Progenitor cell of endocrine pancreas (in vitro differentiated cells): ENCODE measurements at places on chromosomes 4 and X. TPM values are rescaled to one million over a fixed set of nuclear protein-coding genes. Genes with fewer than 3 reads are reported as not detected.

Gene PPARGC1A
- total RNA-seq: 0.93 and 3.7 TPM in 2 replicates

DNA sequence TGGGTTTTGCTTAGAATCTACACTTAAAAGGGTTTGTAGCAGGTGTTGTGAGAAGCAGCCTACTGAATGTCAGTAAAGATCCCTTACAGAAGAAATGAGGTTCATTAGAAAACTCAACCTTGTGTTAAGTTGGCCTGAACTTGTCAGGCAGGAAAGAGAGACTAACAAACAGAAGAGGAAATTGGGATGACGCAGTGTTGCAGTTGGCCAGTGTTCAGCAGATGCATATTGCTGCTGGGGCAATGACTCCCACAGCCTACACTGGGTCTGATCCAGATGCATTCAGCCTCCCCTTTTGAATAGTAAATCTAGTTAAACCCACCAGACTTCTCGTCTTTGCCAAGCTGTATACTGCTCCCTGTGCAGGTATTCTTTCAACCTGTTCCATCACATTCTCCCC lies 409.4 kb downstream of the UBE2NL start:
- H3K4me3 ChIP-seq: no peak overlapping the region
- no peaks in the 10 kb centered on the region for H3K4me1 ChIP-seq
- H3K36me3 ChIP-seq: no peaks in the 10 kb centered on the region
- H3K27ac ChIP-seq: no peak overlapping the region
- DNase-seq: no peak
- no peaks in the 10 kb centered on the region for H3K27me3 ChIP-seq

DNA sequence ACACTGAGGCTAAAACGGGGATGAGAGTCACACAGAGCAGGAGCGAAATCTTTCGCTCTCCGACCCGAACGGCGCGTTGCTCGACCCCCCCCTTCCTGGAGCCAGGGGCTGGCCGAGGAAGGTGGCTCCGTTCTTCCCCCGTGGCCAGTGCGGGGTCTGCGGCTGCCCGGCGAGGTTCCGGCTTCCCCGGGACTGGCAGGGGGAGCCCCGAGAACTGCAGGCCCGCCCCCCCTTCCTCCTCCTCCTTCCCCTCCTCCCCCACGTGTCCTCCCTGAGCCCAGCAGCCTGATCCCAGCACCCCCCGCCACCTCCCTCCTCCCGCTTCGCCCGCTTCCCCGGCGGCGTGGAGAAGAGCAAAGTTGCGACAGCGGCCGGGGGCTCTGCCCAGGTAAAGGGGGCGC lies 2.4 kb upstream of the BCORL1 start:
- DNase-seq: peak; percentile 15
- peaks cover 11% of the 10 kb centered on the region for H3K27me3 ChIP-seq
- peaks cover 1% of the 10 kb centered on the region for H3K36me3 ChIP-seq
- H3K27ac ChIP-seq: no peak overlapping the region
- peak overlapping the region; percentile 38 for H3K4me3 ChIP-seq

DNA sequence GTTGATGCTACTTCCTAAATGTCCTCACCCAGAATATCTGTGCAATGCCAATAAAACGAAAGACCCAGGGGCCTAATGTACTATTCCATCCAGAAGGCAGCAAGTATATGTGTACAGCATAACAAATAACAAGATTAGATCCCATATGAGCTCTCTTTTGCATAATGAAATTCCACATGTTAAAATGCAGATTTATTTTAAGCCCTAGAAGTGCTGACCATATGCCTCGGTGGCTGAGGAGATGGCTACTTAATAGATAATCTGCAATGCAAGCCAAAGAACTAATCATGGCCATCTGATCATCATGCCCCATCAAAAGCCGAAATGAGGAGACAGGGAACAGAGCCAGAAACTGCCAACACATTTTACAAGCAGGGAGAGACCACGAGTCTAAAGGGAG lies 293.5 kb downstream of the KCNIP4 start:
- no peaks in the 10 kb centered on the region for H3K27me3 ChIP-seq
- H3K36me3 ChIP-seq: no peaks in the 10 kb centered on the region
- H3K27ac ChIP-seq: no peak overlapping the region
- peaks cover 5% of the 10 kb centered on the region for H3K4me1 ChIP-seq
- H3K4me3 ChIP-seq: no peak overlapping the region

Gene DLG3
- total RNA-seq: 103 and 107 TPM in 2 replicates
